Activated naive CD8-positive, alpha-beta T cell treated with anti-CD3 and anti-CD28 coated beads, Interleukin-2, amount 50 U/mL, for 24 hours (primary cell): ENCODE measurements at places on chromosomes 16 and 17.

DNA sequence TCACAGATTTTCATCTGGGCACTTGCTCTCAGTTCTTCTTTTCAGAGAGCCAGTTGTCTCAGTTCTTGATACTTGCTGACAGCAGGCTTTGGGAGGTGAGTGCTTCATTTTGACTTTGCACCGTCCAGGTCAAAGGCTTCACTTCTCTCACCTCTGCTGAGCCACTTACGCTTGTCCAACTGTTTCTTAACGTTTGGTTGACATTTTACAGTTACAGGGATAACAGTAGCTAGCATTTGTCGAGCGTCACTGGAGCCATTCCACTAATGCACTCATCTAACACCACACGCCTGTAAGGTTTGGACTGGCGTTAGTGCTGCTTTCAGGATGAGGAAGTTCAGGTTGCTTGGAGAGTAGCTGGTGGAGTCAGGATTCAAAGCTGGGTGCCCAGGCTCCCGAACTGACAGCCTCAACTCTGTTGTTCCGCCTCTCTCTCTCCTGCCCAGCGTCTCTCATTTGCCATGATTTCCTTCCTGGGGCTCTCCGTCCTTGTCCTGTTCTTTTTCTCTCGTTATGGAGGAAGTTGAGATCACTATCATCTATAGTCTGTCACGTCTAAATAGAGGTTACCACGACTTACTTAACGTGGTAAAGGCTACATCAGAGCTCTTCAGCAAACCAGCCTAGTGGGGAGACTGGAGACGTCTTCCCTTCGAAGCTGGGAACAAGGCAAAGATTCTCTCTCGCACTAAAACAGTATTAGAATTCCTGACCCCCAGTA is 220.8 kb downstream of the RPTOR start:
- H3K27ac ChIP-seq, result peak overlapping the region; percentile 84
- peaks cover 21% of the 10 kb centered on the region for H3K36me3 ChIP-seq
- no peak for DNase-seq
- H3K4me1 ChIP-seq, result peaks cover 58% of the 10 kb centered on the region
- H3K4me3 ChIP-seq, result peak overlapping the region; percentile 35

DNA sequence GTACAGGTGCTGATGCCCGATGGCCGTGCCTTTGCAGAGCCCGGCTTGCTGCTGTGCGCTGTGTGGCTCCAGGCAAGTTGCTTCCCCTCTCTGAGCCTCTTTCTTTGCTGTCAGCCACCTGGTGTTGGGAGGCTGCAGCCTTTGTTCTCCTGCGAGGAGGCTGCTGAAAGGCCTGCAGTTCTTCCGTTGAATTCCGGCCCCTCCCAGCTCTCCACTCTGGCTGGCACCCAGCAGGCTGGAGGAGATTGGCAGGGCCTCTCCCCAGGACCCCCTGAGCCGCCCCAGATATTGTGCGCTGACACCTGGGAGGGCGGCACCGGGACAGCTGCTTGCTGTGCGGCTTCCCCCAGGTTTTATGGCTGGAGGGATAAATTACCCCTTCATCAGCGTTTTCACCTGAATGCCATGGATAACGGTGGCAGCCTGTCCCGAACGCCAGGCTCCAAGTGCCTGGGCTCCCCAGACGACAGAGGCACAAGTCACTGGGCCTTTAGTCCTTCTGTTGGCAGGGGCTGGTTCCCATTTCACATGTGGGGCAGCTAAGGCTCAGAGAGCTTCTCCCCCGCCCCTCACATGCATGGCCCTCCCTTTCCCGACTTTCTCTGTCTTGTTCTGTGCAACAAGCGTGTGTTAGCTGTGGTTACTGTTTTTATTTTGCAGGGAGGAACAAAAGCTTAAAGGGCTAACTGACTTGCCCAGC is 35.1 kb upstream of the GSE1 start:
- H3K27ac ChIP-seq, result no peak overlapping the region
- DNase-seq, result no peak
- H3K4me1 ChIP-seq, result peaks cover 48% of the 10 kb centered on the region
- H3K4me3 ChIP-seq, result no peak overlapping the region
- H3K36me3 ChIP-seq, result no peaks in the 10 kb centered on the region
- no peaks in the 10 kb centered on the region for H3K27me3 ChIP-seq

DNA sequence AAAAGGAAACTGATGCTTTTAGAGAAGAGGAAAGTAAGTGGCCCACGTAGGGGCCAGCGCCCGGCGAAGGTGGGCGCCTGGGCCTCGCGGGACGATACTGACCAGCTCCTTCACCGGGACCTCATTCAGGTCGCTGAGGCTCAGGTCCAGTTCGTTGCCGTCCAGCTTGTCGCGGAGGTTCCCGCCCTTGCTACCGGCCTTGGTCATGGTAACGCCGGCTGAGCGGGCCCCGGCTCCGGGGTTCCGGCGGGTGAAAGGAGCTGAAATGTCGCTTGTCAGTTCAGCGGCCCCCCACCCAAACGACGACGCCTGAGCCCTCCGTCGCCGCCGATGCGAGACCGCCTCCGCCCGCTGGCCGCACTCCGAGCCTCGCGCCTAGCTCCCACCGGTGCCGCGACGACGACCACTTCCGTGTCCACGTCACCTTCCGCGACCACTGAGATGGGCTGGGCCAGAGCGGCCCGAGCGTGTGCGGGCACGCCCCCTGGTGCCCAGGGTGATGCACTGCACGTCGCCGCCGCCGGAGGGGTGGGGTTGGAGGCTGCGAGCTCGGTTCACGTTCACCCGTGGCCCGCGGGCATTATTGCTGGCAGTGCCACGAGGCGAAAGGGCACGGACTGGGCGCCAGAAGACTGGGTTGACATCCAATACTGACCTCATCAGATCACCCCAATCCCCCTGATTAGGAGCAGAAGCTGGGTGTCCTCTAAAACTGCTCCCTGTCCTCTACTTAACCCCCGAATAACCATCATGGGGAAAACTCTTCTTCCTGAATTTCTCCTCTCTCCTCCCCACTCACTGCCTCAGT is at the start of gene LRRC59:
Gene LRRC59, minus strand, starts transcription at position 413 of the 808 bp plus-strand sequence. Its CDS starts 206 bp downstream, at position 207.
- H3K36me3 ChIP-seq, result peaks cover 38% of the 10 kb centered on the region
- no peaks in the 10 kb centered on the region for H3K27me3 ChIP-seq
- peak within 1 kb of the TSS; percentile 93 for H3K27ac ChIP-seq
- peaks cover 25% of the 10 kb centered on the region for H3K4me1 ChIP-seq
- H3K4me3 ChIP-seq, result peak within 1 kb of the TSS; percentile 95

GRCh38 chr17:27800522-27800921 is at the start of gene NOS2:
Gene NOS2, minus strand, starts transcription at chr17:27800529. Its CDS starts 1,720 bp downstream, at chr17:27798809.
- no peaks in the 10 kb centered on the region for H3K36me3 ChIP-seq
- no peak within 1 kb of the TSS for H3K4me3 ChIP-seq
- peaks cover 5% of the 10 kb centered on the region for H3K4me1 ChIP-seq
- H3K27ac ChIP-seq, result no peak within 1 kb of the TSS

GRCh38 chr17:59858167-59858816 is 34.5 kb downstream of the TUBD1 start:
- DNase-seq, result no peak
- peak overlapping the region; percentile 47 for H3K27ac ChIP-seq
- H3K4me1 ChIP-seq, result peaks cover 25% of the 10 kb centered on the region
- no peaks in the 10 kb centered on the region for H3K27me3 ChIP-seq
- no peak overlapping the region for H3K4me3 ChIP-seq

DNA sequence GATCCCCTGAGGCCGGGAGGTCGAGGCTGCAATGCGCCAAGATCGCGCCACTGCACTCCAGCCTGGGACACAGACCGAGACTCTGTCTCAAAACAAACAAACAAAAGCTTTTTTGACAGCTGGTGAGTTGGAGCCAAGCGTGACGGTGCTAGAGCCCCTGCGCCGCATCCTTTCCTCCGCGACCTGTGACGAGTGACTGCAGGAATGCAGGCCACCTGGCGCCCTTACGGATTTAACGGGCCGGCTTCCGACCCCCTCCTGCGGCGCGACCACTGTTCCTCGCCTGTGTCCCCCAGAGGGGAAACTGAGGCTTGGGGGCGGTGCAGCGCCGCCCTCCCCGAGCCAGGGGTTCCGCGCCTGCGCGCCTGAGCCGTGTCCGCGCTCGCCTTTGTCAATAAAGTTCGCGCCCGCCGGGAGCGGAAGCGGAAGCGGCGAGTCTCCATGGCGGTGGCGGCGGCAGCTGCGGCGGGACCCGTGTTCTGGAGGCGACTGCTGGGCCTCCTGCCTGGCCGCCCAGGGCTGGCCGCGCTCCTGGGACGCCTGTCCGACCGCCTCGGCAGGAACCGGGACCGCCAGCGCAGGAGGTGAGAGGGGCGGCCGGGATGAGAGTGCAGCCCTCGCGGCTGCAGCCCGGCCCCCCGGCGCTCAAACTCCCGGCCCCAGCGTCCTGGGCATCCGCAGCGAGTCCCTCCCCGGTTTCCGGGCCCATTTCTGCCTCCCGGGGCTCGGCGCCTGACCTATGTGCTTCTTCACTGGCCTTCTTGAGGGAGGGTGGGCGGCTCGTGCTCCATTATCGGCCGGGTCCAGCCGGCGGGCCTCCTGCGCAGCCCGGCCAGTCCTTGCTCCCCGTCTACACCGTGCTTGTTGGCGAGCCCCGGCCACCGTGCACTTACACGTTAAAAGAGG is at the start of gene PGS1:
Gene PGS1, plus strand, starts transcription at position 425 of the 906 bp plus-strand sequence. Its CDS starts 17 bp downstream, at position 442.
- H3K4me3 ChIP-seq, result peak within 1 kb of the TSS; percentile 97
- peak within 1 kb of the TSS; percentile 97 for H3K27ac ChIP-seq
- peaks cover 20% of the 10 kb centered on the region for H3K36me3 ChIP-seq

DNA sequence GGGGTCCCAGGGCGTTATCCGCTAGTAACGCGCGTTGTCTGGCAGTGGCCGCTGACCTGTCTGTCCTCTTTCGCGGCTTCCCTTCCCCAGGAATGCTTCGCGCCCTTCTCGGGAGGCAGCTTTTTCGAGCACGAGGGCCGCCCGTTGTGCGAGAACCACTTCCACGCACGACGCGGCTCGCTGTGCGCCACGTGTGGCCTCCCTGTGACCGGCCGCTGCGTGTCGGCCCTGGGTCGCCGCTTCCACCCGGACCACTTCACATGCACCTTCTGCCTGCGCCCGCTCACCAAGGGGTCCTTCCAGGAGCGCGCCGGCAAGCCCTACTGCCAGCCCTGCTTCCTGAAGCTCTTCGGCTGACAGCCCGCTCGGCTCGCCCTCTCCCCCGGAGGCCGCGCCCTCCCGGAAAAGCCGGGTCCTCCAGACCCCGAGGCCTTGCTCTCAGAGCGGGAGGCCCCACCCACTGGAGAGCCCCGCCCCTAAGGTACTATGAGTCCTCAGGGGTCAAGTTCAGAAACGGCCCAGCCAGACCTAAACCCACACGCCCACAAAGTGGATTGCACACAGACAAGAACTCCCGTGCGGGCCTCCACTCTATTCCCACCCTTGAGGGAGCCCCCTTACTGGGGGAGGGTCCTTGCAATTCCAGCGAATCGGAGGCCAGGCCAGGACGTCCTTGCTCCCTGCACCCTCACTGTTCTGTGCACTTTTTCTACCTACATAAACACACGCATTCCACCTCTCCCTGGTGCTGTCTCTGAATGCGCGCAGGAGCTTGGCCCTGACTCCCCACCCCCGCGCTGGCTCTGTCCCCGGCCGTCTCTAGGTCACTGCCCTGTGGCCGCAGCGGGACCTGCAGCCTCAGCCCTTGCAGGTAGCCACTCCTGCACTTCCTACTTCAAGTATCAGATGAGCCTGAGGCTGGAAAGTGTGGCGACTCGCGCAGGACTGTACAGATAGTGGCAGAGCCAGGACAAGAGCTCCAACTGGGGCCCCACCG is 5.4 kb upstream of the SLC5A2 start:
- peak overlapping the region; percentile 74 for H3K4me3 ChIP-seq
- peaks cover 22% of the 10 kb centered on the region for H3K4me1 ChIP-seq
- H3K27me3 ChIP-seq, result peaks cover 17% of the 10 kb centered on the region
- DNase-seq, result peak; percentile 58

DNA sequence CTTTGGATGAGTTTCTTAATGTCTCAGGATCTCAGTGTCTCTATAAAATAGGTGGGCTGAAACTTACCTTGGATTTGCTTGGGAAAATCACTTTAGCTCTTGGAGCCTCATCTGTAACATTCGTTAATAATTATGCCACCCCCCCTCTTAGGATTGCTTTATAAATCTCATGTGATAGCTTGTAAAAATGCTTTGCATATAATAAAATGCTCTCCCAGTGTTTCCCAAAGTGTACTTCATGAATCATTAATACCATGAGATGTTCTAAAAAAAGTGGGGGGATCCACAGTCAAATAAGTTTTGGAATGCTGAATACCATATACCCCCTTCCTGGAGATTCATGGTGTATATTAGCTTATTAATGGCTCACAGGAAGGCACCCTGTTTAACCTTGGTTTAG is 5.2 kb downstream of the KRT39 start:
- H3K4me3 ChIP-seq, result no peak overlapping the region
- H3K27me3 ChIP-seq, result no peaks in the 10 kb centered on the region
- H3K4me1 ChIP-seq, result no peaks in the 10 kb centered on the region
- H3K27ac ChIP-seq, result no peak overlapping the region

DNA sequence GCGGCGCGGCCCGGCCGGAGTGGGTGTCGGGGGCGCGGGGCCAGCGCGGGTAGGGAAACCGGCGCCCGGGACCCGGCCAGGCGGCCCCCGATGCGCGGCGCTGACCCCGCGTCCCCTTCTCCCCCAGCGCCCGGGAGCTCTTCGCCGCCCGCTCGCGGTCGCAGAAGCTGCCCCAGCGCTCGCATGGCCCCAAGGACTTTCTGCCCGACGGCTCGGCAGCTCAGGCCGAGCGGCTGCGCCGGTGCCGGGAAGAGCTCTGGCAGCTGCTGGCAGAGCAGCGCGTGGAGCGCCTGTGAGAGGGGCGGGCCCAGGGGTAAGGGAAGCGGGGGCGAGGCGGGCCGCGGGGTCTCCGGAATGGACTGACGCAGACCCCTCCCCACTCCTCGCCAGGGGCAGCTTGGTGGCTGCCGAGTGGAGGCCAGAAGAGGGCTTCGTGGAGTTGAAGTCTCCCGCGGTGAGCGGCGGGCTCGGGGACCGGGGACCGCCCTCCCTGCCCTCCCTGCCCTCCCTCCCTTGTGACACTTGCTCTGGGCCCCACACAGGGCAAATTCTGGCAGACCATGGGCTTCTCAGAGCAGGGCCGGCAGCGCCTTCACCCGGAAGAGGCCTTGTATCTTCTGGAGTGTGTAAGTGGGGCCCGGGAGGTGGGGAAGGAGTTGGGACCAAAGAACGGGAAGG is 430 bp downstream of the TSEN54 start:
- H3K36me3 ChIP-seq, result peaks cover 18% of the 10 kb centered on the region
- peak overlapping the region; percentile 62 for H3K27ac ChIP-seq
- peaks cover 25% of the 10 kb centered on the region for H3K4me1 ChIP-seq
- H3K27me3 ChIP-seq, result no peaks in the 10 kb centered on the region
- peak overlapping the region; percentile 87 for H3K4me3 ChIP-seq
- peak; percentile 47 for DNase-seq

- DNase-seq, result no peak
Observed at GRCh38 chr16:69064764-69065313, 40.6 kb upstream of the HAS3 start.

GRCh38 chr16:29883987-29884386 is 15.4 kb downstream of the SEZ6L2 start:
- no peaks in the 10 kb centered on the region for H3K4me1 ChIP-seq
- no peak for DNase-seq
- no peak overlapping the region for H3K27ac ChIP-seq
- peaks cover 1% of the 10 kb centered on the region for H3K36me3 ChIP-seq

- no peaks in the 10 kb centered on the region for H3K36me3 ChIP-seq
- peaks cover 6% of the 10 kb centered on the region for H3K27me3 ChIP-seq
- H3K4me3 ChIP-seq, result no peak overlapping the region
Observed at GRCh38 chr16:19365486-19365885, 52.2 kb upstream of the TMC5 start.
